H7 (cell line): ENCODE measurements at places on chromosomes 3 and 15. TPM values are rescaled to one million over a fixed set of nuclear protein-coding genes. Genes with fewer than 3 reads are reported as not detected.

DNA sequence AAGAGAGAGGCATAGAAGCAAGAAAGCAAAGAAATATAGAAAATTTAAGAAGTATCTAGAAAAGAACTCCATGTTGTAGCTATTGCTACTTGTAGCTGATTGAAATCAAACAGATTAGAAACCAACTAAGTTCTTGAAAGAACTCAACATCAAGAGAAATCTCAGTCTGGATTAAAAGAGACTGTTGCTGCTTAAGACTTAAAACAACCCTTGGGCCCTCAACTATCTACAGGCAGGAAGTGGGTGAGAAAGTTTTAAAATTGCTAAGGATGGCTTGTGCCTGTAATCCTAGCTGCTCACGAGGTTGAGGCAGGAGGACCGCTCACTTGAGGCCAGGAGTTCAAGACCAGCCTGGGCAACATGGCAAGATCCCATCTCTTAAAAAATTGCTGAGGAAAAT is 39.3 kb upstream of the C15orf61 start:
- no peak for DNase-seq

DNA sequence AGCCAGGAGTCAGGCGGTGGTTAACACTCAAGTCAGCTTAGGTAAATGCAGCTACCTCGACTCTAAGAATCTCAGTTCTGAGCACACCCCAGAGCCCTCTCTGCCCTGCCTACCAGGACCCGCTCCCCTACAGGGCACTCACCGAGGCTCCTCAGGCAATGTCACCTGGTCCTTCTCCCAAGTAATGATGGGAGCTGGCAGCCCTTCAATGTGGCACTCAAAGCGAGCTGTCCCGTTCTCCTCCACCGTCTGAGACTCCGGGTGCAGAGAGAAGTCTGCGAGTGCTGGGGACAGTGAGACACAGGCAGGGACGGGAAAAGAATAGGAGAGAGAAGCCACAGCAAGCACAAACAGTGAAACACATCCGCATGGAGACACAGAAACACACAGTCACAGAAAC is 12.7 kb downstream of the IGDCC4 start:
- DNase-seq: no peak

DNA sequence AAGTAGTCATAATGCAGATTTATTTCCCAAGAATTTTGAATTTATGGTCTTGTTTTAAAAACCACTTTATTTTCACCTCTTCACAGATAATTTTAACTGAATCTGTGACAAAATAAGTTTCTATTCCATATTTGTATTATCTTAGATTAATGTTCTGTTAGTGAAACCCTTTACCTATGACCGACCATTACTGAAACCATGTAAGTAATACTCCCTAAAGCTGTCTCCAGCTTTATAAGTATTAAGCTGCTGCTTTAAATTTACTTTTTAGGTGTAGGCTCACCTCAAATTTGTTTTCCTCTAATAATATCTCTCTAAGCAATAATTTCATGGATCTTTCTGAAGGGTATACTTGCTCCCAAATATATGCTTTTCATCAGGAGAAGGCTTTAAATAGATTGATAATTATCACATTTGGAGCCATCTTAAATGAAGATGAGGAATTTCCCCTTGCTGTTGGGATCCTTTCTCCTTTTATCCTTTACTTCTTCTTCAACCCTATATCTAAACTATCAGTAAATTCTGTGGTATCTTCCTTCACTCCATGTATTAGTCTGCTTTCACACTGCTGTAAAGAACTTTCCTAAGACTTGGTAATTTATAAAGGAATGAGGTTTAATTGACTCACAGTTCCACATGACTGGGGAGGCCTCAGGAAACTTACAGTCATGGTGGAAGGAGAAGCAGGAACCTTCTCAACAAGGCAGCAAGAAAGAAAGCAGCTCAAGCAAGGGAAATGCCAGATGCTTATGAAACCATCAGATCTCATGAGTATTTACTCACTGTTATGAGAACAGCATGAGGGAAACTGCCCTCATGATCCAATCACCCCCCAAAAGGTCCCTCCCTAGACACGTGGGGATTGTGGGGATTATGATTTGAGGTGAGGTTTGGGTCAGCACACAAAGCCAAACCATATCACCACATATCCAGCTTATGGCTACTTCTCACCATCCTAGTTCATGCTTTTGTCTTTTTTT is 92.3 kb upstream of the P2RY1 start:
- no peak for DNase-seq

DNA sequence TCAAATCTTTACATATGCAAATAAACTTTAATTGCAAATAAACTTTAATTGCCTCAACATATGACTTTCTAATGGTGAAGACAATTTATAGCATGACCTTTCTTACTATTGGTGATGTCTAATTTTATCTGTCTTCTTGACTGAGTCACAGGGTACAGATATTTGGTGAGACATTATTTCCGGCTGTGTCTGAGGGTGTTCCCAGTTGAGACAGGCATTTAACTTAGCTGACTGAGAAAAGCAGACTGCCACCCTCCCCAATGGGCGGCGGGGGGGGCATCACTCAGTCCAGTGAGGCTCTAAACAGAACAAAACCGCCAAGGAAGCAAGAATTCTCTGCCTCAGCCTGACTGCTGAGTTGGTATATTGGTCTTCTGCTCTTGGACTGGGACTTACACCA is 160.0 kb downstream of the TBL1XR1 start:
- DNase-seq: no peak

- no peak for DNase-seq
Measured at GRCh38 chr3:157282261-157283191, 122.6 kb upstream of the CCNL1 start.

DNA sequence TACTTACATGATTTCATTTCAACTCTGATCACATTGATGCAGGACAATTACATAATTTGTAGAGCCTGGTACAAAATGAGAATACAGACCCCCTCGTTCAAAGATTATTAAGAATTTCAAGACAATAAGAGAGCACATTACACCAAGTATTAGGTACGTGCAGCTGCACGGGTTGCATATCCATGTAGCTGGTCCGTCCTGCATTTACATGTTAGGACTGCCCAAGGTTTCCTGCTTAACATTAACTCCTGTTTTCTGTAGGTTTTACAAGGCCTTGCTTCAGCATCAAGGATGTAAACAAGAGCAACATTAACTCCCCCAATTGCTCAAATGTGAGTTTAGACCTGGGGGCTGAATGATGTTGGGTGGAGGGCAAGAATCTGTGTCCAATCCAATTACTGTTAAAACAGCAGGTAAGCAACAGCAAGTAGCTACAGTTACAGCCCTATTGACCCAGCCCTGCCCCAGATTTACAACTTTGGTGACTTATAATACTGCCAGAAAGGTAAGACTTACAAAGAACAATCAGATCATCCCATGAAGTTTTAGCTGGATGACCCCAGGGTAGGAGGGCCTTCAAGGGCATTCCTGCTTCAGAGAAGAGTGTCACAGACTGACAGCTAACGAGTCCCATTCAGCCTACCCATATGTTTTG is 127.4 kb upstream of the PPP2R3A start:
- DNase-seq: no peak

DNA sequence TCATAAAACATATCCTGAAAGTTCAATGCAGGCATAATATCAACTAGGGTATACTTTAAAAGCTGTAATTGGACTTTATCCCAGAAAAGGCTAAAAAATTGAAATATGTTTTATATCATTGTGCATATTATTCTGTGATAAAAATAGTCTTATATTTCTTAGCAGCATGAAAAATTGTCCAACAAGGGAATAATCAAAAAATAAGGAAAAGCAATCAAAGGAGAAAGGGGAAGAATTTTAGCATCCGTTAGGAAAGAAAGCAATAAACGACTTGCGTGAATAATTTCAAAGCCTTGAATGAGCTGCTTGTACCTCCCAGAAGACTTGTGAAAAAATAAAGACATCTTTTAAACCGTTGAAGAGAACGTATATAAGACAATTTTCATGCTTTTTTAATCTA is 1369.8 kb upstream of the GBE1 start:
- no peak for DNase-seq

DNA sequence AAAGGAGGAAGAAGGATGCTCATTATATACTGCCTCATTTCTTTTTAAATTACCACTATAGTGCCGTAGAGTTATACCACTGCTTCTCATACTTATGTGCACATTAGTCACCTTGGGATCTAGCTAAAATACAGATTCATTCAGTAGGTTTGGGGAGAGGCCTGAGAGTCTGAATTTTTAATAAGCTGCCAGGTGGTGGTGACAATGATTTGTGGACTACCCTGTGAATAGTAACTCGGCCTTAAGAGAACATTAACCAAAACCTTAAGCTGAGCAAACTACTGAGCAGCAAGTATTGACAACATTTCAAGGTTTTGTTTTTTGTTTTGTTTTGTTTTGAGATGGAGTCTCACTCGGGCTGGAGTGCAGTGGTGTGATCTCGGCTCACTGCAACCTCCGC is 19.8 kb downstream of the UBA5 start:
- no peak for DNase-seq

GRCh38 chr3:195767792-195768191 is 43.9 kb downstream of the MUC4 start:
- DNase-seq: peak; percentile 34

DNA sequence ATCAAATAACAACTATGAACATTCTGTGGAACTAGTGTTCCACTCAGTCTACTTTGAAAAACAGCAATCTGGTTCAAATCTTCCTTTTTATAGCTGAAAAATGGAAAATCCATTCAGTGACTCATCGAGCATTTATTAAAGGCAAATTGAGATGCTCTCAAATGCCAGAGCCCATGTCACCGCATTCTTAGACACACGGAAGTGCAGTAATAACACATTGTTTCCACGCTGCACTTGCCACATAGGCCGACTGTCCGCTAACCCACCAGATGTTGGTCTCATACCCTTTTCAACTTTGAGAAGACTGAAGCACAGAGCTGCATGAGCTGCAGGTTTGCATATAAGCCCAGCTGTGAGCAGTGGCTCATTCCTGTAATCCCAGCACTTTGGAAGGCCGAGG is 95.9 kb downstream of the TMEM266 start:
- no peak for DNase-seq

DNA sequence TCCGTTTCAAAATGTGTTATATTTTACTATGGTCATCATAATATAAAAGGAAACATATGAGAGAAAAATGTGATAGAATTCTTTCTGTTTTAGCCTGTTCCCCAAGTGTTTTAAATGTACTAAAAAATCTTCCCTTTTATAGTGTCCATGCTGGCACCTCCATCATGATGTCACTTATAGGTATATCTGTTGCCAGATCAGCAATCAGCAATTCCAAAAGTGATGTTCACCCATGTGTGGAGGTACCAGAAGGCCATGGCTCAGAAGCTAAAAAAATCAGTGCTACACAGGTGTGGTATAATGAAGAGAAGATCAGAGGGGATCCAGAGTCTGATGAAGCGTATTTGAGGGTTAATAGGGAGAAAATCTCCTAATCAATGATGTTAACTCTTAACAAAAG is 1.1 kb upstream of the GPR15 start:
- DNase-seq: no peak

GRCh38 chr15:85932391-85932790 is 137.7 kb upstream of the KLHL25 start:
- DNase-seq: no peak

DNA sequence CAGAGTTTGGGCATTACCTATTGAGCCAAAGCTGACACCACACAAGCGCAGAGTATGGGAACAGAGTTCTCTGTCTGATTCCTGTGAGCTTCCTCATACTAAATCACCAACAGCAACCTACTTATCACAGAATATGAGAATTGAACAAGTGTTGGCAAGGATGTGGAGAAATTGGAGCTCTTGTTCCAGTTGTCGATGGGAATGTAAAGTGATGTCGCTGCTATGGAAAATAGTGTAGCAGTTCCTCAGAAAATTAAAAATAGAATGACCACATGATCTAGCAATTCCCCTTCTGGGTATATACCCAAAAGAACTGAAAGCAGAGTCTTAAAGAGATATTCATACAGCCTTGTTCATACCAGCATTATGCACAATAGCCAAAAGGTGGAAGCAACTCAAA is 33.4 kb downstream of the CD86 start:
- DNase-seq: no peak

DNA sequence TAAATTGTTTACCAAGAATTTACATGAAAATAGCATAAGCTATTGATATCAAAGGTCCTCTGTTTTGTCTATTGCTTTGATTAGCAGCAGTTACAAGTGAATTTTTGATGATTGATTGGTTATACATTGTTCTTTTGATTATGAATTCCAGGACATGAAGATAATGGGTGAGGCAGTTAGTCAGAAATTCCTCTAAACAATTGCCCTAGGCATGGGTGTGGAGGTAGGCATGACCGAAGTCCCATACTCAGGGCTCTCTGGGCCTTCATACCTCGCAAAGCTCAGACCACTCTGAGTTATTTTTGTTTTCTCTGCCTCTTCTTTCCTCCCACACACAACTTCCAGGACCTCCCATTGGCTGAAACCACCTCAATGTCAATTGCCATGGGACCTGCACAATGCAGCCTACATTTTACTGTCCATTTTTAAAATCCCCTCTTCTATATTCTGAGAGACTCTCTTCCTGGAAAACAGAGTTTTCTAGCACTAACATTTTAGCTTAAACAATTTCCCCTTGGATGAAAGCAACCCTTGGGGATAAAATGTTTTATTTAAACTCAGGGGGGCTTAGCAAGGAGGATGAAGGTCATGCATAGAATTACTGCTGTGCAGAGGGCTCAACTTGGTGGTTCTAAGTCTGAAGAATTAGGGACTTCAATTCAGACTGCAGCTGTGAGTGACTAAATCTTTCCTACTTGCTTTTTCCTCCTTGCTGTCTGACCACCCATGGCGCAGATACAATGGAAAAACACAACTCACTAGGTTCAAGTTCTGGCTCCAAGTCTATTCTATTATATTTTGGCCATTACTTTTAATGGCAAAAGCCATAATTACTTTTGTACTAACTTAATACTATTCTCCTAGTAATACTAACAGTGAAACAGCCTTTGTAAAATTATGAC is 594.8 kb downstream of the NTRK3 start:
- no peak for DNase-seq

GRCh38 chr3:48014358-48014757 is 1.9 kb downstream of the MAP4 start:
- no peak for DNase-seq

Gene TMCC1
- 24.5 and 29.9 TPM in 2 replicates for total RNA-seq

Gene LRRK1
- total RNA-seq: 3.3 and 6.6 TPM in 2 replicates

Gene CADPS
- total RNA-seq: 5.2 and 7.1 TPM in 2 replicates

Gene POC1A
- 25.1 and 26.4 TPM in 2 replicates for total RNA-seq

Gene P2RY13
- not detected in 2 replicates for total RNA-seq

Gene ARHGAP11A
- 40.9 and 53.1 TPM in 2 replicates for total RNA-seq

Gene RPL35A
- 909 and 971 TPM in 2 replicates for total RNA-seq

Gene KCNMB2
- total RNA-seq: not detected in 2 replicates

Gene CCDC33
- 4.8 and 5.0 TPM in 2 replicates for total RNA-seq

Gene SAMD7
- total RNA-seq: not detected in 2 replicates

Gene PDE12
- 13.2 and 16.1 TPM in 2 replicates for total RNA-seq
